GOT3 (cell line): ENCODE measurements at places on chromosomes 1 and 21.
A peak's percentile ranks its signal among the peaks of the same experiment; 100 is the strongest.

DNA sequence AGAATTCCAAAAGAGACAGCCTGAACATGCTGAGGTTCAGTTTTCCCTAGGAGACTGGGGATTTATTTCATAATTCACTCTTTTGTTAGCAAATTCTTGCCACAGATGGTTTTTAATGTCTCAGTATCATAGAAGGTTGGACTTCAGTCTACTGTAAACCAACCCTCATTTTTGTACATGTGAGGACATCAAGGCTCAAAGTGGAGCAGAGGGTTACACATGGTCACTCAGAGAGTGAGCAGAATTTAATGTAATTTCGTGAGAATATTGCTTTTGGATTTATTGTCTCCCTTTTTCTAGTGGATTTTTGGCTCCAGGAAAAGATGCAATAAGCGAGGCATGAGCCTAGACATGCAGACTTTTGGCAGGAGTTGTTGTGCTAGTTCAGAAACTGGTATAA, 210.8 kb upstream of the JUN start:
- no peak for DNase-seq

DNA sequence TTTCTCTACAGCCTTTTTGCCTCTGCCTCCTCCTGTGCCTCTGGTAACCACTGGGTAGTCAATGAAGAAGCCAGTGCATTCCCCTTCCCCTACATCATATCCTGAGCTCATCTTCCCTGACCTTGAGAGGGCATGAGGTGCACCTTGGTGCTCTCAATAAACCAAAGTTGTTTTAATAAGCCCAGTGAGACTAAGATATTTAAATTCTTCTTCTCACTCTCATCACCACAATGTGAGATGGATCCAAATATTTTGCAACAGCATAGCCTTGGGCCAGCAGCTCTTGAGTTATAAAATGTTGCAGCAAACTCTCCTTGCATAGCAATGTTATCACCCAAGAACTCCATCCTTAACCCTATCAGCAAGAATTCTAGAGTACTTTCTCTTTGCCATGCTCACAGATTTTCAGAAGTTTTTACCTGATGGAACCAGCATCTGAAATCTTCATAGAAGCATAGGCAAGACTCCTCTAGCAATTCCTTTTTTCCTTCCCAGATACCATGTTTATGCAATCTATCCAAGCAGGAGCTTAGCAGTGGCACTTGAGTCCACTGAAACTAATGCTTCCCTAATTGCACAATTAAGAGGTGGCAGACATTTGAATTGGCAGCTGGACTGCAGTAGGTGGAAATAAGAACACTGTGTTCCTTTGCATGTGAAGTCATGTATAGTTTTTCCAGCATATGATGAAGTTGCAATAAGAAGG, 36.8 kb downstream of the CDC7 start:
- DNase-seq: no peak

GRCh38 chr1:15918962-15919715, 56.8 kb downstream of the ZBTB17 start:
- no peak for DNase-seq

GRCh38 chr1:46556822-46557221, 5.4 kb upstream of the KNCN start:
- DNase-seq: no peak

GRCh38 chr1:44661781-44662682, 12.2 kb downstream of the TMEM53 start:
- DNase-seq: no peak

GRCh38 chr21:42352441-42353095, 1.8 kb upstream of the TFF2 start:
- no peak for DNase-seq

DNA sequence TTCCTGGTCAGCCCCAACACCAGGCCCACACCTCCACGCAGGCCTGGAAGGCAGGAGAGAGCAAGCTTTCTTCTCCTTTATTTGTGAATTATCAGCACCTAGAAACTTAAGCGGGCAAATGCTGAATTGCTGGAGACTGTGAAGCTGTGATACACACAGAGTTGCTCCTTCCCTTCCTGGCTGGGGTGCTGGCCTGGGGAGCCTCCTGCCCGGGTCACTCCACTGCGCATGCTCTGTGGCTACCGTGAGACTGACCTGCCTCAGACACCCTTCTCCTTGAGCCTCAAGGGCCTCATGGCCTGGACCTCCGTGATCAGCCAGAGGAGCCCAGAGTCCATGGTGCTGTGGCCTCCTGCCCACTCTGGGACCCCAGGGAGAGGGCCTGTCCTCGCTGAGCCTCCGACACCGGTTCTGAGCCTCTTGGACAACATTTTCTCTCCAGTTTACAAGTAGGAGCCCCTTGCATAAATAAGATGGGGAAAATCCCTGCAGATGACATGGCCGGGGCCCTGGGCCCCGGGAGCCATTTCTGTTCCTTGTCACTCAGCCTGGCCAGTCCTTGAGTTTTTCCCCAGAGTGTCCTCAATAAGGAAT, 18.0 kb downstream of the AGPAT3 start:
- DNase-seq: no peak

- DNase-seq: no peak
Measured at GRCh38 chr1:241130881-241131280, 226.1 kb downstream of the RGS7 start.

GRCh38 chr1:163845279-163845678, 523.5 kb downstream of the NUF2 start:
- no peak for DNase-seq

DNA sequence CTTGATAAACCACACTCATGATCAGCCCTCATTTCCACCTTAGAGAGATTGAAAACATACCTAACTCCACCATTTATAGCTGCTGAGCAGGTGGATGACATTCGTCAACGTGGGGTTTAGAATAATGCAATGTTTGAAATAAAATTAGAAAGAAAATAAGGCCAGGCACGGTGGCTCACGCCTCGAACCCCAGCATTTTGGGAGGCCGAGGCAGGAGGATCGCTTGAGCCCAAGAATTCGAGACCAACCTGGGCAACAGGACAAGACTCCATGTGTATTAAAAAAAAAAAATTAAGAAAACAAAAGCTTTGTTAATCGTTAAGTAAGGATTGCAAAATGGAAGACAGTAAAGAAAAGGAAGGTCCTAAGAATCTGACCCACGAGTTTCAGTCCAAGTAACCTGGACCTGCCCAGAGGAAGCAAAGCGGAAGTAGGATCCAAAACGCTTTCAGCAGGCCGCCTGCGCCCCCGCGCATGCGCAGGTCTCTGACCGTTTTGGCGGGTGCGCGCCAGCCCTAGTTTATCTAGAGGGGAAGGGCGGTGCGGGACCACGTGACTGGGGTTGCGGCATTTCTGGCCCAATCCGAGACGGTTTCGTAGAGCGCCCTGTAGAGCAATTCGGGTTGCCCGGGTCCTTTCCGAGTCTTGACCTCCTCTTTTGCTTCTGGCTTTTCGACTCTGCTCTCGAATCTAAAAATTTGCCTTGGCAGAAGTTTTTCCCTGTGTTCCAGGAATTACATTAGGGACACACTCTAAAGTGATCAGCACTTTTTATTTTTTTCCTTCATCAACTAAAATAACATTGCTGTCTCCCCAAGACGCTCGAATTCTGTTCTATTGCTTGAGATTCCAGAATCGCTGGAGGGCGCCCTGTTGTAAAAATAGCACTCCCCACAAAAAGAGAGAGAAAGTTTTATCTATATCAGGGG, 22.5 kb downstream of the ANP32E start:
- peak; percentile 72 for DNase-seq

DNA sequence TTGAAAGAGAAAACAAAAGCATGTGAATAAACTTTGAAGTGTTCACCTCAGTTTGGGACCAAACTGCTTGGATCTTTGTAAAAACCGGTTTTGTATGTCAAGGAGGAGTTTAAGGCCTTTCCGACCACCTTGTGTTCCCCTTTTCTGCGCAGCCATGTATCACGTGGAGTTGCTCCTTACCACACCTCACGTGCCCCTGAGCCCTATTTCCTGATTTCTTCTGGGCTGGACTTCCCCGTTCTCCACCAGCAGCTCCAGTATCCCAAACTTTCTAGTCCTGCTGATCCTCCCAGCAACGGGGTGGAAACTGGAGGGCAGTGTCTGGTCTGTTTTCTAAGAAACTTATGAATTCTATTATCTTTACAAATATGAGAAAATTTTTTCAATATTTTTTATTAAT, 1.6 kb upstream of the SH3D21 start:
- DNase-seq: no peak

DNA sequence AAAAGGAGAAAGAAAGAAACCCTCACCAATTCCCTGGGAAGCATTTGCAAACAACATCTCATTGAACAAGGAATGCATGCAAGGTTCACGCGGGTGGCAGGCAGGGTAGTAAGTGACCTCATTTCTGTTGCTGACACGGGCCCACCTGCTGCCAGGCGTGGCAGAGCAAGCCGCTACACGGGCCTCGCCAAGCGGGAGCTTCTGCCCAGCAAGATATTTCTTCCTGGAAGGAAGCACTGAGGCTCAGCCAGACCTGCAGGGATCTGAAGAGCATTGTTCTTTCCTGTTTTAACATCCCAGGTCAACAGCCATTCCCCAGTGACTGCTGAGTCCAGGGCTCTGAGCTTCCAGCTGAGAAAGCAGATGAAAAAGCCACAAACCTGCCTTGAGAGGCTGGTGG, 91.9 kb upstream of the IGSF21 start:
- DNase-seq: no peak

GRCh38 chr1:68178821-68179490, 53.4 kb downstream of the WLS start:
- DNase-seq: no peak

DNA sequence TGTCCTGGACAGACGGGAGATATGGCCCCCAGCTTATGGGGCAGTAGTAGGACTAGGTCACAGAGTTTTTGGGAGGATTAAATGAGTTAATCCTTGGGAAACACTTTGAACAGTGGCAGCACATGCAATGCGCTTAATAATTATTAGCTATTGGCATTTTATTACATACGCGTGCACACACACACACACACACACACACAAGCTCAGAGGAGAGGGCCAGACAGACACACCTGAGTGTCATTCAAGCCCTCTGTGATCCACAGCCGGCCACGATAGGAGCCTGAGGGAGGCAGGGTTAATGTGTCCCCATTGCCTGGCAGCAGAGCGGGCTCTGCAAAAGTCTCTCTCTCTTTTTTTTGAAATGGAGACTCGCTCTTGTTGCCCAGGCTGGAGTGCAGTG, 37.9 kb downstream of the EPHA2 start:
- DNase-seq: no peak

DNA sequence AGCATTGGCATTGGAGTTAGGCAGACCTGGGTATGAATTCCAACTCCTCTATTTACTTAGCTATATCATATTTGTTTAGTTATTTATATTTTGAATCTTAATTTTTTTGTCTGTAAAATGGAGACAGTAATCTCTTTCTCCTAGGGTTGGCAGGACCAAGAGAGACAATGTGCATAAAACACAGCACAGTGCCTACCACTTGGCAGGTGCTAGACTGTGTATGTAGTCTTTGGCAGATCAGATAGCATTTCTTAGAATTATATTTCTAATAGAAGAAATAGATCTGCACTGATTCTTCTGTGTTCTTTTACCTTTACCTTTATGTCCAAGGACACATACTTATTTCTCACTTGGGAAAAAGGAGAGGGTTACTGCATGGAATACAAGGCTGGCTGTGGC, 177.2 kb downstream of the GIPC2 start:
- no peak for DNase-seq

DNA sequence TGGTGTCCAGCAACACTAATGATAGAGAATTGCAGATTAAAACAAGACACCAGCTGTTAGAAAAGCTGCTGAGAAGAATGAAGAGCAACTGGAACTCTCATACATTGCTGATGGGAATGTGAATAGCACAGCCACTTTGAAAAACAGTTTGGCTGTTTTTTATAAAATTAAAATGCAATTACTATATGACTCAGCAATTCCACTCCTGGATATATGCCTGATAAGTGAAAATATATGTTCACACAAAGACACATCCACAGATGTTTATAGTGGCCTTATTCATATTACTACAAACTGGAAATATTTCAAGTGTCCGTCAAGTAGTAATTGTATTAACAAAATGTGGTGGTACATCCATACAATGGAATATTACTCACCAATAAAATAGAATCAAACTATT, 99.7 kb upstream of the HAO2 start:
- no peak for DNase-seq

DNA sequence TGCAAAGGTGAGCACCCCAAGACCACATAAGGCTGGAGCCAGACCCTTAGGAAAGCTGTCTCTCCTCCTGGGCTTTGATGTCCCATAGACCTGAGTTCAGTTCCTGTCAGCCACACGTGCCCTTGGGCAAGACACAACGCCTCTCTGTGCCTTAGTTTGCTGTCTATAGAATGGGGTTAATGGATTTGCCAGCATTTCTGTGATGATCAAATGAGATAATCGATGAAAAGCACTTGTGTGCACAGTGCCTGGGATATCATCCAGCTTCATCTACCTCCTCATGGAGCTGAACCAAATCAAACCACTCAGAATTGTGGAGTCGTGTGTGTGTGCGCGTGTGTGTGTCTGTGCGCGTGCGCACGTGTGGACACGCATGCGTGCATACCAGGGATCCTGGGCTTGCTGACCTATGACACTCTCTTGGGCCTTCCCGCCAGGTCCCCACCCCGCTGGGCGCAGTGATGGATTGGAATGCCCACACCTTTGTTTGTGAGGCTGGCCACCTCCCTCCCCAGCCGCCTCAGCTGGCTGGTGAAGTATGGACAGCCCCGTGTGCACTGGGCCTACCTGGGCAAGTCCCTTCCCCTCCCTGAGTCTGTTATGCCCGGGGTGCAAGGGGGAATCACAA, 5.2 kb downstream of the TTC22 start:
- DNase-seq: no peak

GRCh38 chr1:175889848-175890247, 146.5 kb upstream of the TNR start:
- DNase-seq: no peak

GRCh38 chr1:200992382-200993048, 31.0 kb downstream of the KIF21B start:
- DNase-seq: no peak
